ENCODE measurements at places on chromosomes 16 and 17. TPM values are rescaled to one million over a fixed set of nuclear protein-coding genes. Genes with fewer than 3 reads are reported as not detected.

NHLRC4 gene
- total RNA-seq: 0.12 TPM

DNA sequence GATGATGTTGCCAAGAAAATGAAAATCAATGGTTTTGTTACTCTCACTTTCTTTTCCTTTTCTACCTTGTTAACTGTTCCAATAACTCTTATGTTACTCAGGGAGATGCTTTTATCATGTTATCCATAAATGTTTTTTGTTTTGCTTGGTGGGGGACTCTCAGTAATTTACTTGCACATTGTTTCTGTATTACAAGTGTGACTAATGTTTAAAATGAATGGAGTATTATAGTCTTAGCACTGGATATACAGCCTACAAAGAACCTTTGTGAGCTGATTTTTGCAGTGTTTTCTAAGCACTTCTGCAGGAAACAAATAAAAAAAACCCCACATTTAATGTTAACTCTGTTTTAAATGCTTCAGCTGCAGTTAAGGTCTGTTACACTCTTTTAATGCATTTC, 12.1 kb downstream of the VMP1 start:
- ATAC-seq: no peak

ERN1 gene
- 18.5 TPM for total RNA-seq

- ATAC-seq: no peak
Observed at GRCh38 chr16:64712026-64712425, 409.8 kb downstream of the CDH11 start.

- ATAC-seq: no peak
Observed at GRCh38 chr16:49773534-49774475, 82.1 kb downstream of the ZNF423 start.

DNA sequence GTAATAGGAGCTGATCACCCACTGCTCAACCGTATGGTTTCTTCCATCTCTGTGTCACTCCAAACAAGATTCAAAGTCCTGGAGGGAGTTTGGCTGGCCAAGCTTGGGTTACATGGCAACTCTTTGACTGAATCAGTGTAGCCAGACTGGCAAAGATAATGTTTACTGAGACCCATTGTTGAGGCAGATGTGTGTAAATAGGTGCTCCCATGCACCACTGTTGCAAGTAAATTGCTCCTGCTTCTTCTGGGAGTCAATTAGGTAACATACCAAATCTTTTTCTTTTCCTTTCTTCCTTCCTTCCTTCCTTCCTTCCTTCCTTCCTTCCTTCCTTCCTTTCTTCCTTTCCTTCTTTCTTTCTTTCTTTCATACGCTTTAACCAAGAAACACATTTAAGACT, 86.3 kb upstream of the DHX40 start:
- no peak for ATAC-seq

- ATAC-seq: no peak
Observed at GRCh38 chr16:83994703-83995102, 26.7 kb downstream of the NECAB2 start.

SLC47A1 gene
- total RNA-seq: 2.7 TPM

CLDN9 gene
- not detected for total RNA-seq

DNA sequence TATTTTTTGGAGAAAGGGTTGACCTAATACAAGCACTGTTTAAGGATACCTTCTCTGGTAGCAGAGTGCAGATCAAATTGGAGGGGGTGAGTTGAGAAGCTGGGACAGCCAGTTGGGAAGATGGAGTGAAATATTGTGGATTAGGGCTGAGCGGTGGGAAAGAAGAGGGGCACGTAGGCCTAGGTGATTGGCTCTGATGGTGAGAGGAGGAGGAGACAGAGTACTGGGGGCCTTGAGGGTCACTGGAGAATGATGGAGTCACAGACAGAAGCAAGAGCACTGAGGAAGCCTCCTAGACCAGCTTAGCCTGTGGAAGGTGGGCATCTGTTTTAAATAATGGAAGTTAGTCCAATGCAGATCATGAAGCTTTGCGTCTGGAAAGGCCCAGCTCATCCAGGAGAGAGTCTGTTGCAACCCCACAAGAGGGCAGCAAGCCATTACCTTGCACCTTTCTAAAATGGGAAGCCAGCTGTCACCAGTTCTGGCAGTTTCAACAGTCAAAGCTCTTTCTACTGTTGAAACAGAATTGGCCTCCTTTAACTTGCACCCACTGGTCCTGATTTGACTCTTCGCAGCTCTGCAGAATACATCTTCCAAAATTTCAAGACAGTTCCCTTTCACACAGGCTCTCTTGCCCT, 11.8 kb downstream of the SLC9A5 start:
- ATAC-seq: peak; percentile 61

ZNF423 gene
- total RNA-seq: 0.72 TPM

GRCh38 chr17:7562208-7562605, 488 bp downstream of the SENP3 start:
- ATAC-seq: no peak

GRCh38 chr16:9177861-9178260, 86.4 kb downstream of the HAPSTR1 start:
- no peak for ATAC-seq

DNA sequence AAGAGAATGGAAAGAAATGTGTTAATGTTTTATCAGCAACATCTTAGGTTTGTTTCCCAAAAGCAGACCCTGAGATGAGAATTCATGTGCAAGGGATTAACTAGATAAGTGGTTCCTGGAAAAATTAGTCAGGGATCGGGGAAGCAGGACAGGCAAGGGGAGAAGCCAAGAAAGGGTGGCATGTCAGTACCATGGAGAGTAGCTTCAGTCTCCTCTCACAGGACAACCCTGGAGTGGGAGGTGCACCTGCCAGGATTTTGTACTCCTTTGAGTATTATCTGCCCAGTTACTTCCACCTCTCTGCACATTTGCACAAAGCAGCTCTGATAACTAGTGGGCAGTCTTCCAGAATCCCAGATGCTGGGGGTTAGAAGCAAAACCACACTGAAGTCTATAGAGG, 117.0 kb downstream of the RGS9 start:
- ATAC-seq: no peak

GRCh38 chr16:17965133-17965900, 371.2 kb downstream of the NPIPA8 start:
- no peak for ATAC-seq
